ENCODE measurements at places on chromosomes 5 and 9.

- no peak for DNase-seq
These were observed 64.8 kb downstream of the ACER2 start for GRCh38 chr9:19473605-19474004.

- no peak for DNase-seq
These were observed 18.4 kb upstream of the EGFL7 start for GRCh38 chr9:136644343-136644592.

DNA sequence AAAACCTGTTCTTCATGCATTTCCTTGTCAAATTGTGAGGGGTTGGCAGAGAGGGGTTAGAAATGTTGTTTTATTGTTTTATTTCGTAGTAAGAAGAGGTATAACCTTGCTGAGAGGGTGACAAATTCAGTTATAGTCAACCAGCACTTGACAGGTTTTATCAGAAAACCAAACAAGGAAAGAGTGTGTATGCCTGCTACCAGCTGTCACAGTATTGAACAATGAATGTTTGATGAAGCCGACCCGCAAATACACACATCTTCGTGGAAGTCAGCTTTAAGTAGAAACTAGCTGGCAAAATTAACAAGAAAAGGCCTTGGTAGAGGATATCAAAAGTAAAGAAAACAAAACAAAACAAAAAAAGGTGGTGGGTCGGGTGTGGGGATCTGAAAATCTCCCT lies 214.6 kb upstream of the TLE4 start:
- no peak for DNase-seq

GRCh38 chr9:68894502-68894901 lies 119.4 kb downstream of the PRKACG start:
- no peak for DNase-seq
